Cardiac septum (tissue), 1 donor: ENCODE measurements at places on chromosomes 6 and 20.

GRCh38 chr20:19660808-19661378 lies 97.2 kb upstream of the RIN2 start:
- no peak for DNase-seq

DNA sequence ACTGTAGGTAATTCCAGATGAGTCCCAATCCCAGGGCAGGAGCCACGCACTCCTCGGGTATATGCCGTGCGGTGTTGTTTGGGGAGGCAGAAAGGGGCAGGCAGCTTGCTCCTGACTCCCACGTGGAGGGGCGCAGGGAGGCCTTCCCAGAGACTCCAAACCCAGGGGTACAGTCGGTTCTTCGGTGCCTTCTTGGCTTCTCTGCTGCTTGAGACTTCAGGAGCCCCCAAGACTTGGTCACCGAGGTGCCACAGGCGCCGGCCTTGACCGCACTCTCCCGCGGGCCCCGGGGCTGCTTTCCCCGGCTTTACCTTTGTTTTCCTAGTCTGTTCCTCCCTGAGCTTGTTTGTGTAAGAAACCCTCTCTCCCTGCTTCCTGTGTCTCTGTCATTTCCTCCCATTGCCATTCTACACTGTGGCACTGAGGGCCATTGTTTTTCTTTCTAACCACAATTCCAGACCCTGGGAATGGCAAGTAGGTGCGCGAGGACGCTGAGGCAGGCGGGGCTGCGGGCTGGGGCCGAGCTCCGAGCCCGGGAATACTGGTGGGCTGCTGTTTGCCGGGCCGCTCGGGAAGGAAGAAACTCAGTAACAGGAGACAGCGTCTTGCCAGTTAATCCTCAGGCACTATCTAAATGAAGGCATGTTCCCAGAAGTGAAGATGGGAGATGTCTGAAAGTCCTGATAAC lies 215.6 kb upstream of the HEY2 start:
- DNase-seq = no peak

GRCh38 chr6:98942263-98942803 lies 5.4 kb downstream of the FBXL4 start:
- DNase-seq = no peak

- no peak for DNase-seq
Measured at GRCh38 chr6:150261997-150262697, 106.7 kb upstream of the IYD start.

DNA sequence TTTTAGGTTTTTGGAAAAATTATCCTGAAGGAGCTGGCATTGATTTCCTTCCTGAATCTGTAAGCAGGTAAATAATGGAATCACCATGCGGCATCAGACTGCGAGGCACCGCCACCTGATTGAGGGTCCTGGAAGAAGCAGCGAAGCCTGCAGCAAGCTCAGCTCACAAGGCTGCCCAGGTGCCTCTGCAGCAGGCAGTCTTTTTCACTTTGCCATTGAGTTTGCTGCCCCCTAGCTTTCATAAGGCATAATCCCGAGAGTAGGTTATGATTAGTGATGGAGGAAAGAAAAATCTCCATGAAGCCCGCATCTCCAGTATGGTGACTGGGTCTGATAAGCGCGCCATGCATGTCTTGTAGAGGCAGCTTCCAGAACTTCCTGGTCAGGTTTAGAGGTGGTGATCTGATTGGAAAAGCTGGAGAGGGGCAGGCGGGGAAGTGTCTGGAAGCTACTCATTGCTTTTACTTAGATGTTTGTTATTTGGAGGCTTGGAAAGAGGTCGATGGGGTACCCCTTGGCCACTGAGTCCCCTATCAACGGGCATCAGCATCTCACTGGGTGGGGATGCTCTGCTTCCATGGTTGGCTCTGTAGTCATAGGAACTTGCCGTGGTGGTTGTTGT lies 26.7 kb downstream of the IYD start:
- no peak for DNase-seq

DNA sequence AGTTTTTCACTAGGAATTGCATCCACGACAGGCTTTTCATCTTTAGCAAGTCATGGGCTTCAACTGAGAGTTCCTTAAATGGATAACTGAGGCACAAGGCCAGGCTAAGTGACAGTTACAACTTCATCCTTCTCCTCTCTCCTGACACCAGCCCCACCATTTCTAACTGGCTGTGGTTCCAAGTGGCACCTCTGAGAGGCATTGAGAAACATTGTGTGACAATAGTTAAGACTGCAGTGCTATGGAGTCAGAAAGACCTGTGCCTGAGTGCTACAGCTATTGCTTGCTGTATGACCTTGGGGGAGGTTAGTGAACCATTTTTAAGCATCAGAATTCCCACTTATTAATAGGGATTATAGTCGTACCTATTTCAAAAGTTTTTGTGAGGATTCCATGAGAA lies 26.2 kb upstream of the MLIP start:
- DNase-seq = no peak

DNA sequence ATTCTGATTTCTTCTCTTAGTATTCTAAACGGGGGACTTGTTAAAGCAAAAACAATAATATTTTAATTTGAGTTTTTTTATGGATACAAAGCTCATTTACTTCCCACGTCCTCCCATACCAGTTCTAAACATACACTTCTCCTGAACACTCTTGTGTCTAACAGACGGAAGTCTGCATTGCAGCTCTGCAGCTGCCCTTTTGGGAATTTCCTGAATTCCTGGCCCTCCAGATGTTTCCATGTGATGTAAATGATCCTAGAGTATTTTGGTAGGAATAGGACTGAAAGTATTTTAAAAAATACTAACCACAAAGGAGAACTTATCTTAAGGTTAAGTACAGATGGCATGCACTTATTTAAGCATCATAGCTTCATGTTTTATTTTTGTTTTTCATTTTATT lies 886.7 kb downstream of the TBC1D32 start:
- DNase-seq = no peak

DNA sequence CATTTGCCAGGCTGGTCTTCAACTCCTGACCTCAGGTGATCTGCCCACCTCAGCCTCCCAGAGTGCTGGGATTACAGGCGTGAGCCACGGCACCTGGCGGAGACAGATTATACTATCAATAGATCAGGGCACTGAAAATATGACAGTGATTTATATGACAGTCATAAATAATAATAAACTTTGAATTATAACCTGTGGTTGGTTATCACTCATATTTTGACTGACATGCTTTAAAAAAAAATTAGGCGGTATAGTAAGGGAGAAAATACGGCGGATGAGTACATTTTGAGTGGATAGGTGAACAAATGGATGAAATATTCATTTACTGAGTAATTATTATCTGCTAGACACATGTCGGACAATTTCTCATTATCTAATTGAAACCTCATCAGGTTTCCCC lies 28.8 kb downstream of the TMEM244 start:
- DNase-seq = no peak

- DNase-seq = no peak
Measured at GRCh38 chr6:48315051-48315719, 204.2 kb upstream of the PTCHD4 start.

GRCh38 chr6:55941702-55942101 lies 66.3 kb upstream of the BMP5 start:
- no peak for DNase-seq
